ENCODE measurements at places on chromosomes 7 and 10.

GRCh38 chr7:156206174-156206573 is 393.9 kb upstream of the SHH start:
- no peak for DNase-seq

GRCh38 chr10:101060951-101061623 is 702 bp upstream of the KAZALD1 start:
- DNase-seq, result peak; percentile 95

DNA sequence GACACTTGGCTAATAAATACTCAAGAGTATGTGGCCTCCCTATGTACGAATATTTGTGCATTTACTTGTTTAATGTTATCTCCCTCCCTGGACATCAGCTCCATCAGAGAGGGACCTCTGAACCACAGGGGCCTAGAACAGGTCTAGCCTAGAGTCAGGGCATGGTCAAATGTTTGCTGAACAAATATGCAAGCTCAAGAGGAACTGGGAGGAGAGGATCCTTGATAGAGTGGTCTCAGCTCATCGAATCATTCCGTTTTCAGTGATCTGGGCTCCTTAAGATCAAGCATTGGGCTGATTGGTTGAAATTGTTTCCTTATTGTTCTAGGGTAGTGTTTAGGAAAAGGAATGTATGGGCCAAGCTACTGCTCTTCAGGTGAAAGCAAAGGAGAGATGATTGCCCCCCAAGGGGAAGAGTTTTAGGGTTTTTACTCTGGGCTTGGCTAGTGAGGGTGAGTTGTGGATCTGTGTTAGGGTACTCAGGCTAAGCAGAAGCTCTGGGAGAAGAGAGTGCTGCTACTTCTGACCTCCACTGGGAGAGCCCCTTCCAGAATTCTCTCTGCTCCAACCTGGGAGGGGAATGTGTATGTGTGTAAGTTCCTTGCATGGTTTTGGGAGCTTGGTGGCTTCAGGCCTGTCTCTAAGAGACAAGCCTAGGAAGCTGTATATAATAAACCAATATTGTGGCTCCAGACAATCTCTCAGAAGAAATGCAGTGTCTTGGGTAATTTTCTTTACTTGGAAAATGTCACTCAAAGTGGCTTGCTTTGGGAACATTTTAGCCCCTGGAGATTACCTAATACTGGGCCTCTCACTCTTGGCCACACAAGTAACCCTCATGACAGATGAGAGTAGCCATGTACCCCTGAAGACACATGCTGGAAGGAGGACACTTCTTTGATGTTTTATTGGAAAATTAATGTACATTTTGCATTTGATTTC is 110.0 kb downstream of the EMX2 start:
- no peak for DNase-seq

- no peak for DNase-seq
Measured at GRCh38 chr10:70671619-70672164, 614 bp upstream of the ADAMTS14 start.

DNA sequence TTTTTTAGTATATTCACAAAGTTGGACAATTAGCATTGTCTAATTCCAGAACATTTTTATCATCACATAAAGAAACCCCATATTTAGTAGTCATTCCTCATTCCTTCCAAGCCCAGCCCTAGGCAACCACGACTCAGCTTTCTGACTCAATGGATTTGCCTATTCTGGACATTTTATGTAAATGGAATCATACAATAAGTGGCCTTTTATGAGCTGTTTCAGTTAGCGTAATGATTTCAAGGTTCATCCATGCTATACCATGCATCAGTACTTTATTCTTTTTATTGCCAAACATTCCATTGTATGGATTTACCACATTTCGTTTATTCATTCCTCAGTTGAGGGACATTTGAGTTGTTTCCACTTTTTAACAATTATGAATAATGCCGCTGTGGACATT is 249.2 kb downstream of the DYNC1I1 start:
- peak; percentile 80 for DNase-seq

- no peak for DNase-seq
Measured at GRCh38 chr7:94055963-94056362, 51.8 kb upstream of the BET1 start.

DNA sequence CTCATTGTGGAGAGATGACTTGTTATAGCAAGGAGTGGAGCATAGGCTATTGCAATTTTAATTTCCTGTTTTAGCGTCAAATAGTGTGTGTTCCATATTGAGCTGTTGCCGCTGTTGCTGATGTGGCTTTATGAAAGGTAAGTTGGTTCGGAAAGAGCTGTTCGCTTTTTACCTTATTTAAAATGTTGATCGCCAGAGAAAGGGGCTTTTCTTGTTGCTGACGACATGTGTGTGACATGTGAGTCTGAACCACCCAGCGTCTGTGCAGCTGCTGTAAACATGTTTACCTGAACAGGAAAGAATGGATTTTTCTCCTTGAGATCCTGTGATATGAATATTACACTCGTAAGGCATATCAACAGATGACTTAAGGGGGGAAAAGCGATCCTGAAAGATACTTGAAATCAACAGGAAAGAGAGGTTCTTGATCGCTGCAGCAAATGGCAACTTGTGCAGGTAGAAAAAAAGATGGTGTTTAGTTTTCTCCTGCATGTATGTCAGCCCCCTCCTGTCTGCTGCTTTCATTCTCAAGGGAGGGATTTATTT is 2.5 kb downstream of the ZEB1 start:
- DNase-seq, result peak; percentile 6

- no peak for DNase-seq
Measured at GRCh38 chr7:93955304-93955703, 33.8 kb downstream of the GNG11 start.

- DNase-seq, result peak; percentile 62
Measured at GRCh38 chr7:55050281-55050680, 31.5 kb downstream of the EGFR start.

DNA sequence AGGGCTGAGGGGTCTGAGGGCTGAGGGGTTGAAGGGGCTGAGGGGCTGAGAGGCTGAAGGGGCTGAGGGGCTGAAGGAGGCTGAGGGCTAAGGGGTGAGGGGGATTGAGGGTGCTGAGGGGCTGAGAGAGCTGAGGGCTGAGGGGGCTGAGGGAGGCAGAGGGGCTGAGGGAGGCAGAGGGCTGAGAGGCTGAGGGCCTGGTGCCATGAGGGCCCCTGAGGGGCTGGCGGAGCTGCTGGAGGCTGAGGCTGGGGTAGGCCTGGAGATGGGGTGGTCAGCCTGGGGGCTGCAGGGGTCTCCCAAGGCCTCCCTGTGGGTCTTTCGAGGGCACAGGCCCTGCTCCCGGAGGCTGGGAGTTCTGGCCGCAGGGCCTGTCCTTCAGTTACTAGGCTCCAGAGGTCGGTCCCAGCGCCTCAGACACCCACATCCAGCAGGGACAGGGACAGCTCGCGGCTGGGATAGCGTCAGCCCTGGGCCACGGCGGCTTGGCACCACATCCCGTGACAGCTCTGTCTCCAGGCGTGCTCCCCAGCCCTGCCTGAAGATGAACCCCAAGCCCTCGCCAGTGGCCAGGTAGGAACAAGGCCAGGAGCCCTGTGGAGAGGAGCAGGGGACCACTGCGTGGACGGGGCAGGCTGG is 16.9 kb downstream of the MYO1G start:
- DNase-seq, result no peak

- no peak for DNase-seq
Measured at GRCh38 chr10:122053314-122053713, 64.4 kb downstream of the TACC2 start.

- DNase-seq, result peak; percentile 74
Measured at GRCh38 chr7:157386979-157387800, 50.4 kb downstream of the DNAJB6 start.

DNA sequence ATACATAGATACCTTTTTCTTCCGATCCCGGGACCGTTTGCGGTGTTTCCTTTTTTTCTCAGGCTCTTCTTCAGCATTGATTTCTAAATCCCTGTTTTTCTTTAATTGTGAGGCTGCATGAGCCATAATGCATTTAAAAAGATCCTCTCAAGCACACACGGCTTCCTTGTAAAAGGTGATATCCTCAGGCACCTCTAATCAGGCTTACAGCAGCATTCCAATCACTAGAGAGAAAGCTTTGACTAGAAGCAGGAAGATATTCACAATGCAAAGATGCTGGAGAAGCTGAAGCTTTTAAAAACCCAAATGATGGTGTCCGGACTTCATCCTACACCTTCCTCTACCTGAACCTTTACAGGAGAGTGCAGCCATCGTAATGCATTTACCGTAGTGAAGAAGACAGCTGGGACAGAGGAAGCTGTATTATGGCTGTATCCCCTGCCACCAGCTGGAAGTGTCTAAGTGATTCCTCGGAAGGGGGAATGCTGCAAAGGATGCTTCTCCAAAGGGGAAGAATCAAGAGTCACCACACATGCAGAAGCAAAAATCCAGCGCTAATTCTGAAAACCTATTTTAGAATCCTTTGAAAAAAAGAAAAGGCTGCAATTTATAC is at the start of gene ANK3:
ANK3 (minus strand) TSS at position 463 of the 613 bp plus-strand sequence; CDS start at position 126, 337 bp downstream.
- no peak for DNase-seq

DNA sequence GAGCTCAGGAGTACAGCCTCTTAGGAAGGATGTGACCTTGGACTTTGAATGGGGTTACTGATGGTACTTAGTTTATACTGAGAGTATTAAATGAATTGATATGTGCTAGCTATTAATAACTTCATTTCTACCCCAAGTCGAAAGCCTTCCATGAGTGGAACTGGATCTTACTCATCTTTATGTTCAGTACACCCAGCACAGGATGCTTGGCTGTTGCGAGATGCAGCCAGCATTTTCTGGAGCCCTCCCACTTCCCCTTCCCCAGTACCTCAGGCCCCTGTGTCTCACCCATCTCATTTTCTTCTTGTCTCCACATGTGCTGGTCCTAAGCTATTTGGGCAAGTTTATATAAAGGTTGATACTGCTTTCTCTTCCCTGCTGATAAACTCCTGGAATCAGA is 7.2 kb downstream of the UPP1 start:
- no peak for DNase-seq

DNA sequence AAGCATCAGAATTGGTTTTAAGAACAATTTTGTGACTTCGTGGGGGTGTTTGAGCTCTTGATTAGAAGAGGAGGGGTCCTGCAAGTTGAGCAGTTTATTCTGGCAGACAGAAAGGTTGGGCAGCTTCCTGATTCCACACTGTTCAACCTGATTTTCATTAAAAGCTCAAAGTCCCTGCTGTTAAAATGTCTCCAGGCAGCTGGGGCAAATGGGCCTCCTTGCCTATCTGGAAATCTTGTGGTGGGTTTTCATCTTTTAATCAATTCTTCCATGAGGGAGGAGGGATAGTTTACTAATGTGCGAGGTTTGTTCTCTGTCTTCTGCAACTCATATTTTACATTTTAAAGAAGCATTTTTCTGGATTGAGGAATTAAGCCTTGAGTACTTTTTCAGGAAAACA is 276.7 kb downstream of the NXPH1 start:
- no peak for DNase-seq

DNA sequence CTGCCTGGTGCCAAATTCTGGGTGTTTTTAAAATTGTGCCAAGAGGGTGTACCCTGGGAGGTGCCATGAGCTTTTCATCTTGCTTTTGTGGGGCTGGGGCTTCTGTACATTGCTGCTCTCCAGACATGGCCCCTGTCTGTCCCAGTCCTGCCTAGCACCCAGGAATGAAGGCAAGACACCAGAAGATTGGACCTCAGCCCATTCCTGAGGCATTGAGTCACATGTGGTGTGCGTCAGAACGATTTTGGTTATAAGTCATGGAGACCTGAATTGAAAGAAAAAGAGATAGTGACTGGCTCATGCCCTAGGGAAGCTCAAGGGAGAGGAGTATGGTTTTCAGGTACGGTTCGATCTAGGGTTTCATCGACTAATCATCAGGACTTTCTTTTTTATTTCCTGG is 493.2 kb downstream of the TYW1 start:
- no peak for DNase-seq

DNA sequence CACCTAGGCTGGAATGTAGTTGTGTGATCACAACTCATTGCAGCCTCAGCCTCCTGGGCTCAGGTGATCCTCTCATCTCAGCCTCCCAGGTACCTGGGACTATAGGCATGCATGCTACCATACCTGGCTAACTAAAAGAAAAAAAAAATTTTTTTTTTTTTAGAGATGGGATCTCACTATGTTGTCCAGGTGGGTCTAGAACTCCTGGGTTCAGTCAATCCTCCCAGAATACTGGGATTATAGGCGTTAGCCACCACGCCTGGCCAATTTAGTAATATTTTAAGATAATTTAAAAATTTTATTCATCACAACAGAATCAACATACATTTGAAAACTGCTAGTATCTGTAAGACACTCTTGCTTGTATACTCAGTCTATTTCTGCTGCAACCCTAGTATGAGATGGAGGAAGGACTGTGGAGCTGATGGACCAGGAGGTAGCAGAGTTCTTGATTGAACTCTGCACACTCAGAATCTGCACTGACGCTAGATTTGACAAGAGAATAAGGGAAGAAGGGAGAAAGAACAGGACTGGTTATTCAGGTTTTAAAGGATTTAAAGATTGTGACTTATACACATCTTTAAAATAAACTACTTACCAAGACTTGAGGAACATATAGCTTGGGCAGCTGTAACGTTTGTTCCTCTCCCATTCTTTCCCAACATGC is 57.6 kb downstream of the VCL start:
- DNase-seq, result no peak

DNA sequence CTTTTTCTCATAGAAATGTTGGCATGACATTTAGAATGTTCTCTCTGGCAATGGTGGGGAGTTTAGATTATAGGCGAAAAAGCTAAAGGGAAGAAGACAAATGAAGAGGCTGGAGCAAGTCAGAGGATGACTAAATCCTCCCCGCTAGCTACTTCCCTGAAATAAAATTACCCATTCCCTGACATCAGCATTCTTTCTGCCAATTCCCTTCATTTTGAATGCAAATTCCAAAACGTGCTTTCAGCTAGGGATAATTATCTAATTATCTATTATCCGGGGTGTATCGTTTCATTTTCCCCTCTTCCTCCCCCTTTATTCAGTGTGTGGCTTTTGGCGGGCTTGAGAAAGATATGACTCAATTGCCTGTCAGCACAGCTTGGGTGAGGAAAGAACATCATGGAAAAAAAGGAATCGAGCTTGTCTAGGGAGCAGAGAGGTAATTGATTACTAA is 672.3 kb downstream of the TNS3 start:
- DNase-seq, result peak; percentile 99

DNA sequence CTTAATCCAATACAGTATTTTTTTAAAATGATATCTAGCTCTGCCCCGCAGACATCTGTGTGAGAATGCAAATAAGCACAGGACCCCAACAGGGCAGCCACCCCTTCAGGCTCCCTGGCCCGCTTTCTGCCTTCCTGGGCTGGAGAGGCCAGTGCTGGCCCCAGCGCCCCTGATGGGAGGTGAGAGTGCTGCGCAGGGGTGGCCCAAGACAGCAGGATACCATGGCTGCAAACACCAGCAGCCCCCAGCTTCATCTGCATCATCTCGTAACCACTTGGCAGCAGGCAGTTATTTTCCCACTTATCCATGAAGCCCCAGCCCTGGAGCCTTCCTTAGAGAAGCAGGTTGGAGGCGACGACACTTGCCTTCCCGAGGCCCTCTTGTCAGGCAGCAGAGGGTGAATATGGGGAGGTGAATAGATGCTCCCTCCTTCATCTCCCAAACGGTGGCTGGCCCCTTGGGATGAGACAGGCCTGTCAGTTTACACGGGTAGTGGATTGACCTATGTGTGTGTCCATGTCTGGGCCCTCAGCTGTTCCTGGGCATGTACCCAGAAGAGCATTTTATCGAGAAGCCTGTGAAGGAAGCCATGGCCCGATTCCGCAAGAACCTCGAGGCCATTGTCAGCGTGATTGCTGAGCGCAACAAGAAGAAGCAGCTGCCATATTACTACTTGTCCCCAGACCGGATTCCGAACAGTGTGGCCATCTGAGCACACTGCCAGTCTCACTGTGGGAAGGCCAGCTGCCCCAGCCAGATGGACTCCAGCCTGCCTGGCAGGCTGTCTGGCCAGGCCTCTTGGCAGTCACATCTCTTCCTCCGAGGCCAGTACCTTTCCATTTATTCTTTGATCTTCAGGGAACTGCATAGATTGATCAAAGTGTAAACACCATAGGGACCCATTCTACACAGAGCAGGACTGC is 71.2 kb downstream of the ALOX5 start:
- DNase-seq, result no peak

- DNase-seq, result peak; percentile 49
Measured at GRCh38 chr7:77657427-77658224, 38.6 kb upstream of the RSBN1L start.

All from fibroblast of skin of right quadriceps (primary cell).